Activated naive CD4-positive, alpha-beta T cell (primary cell): ENCODE measurements at places on chromosomes 3 and 15.

DNA sequence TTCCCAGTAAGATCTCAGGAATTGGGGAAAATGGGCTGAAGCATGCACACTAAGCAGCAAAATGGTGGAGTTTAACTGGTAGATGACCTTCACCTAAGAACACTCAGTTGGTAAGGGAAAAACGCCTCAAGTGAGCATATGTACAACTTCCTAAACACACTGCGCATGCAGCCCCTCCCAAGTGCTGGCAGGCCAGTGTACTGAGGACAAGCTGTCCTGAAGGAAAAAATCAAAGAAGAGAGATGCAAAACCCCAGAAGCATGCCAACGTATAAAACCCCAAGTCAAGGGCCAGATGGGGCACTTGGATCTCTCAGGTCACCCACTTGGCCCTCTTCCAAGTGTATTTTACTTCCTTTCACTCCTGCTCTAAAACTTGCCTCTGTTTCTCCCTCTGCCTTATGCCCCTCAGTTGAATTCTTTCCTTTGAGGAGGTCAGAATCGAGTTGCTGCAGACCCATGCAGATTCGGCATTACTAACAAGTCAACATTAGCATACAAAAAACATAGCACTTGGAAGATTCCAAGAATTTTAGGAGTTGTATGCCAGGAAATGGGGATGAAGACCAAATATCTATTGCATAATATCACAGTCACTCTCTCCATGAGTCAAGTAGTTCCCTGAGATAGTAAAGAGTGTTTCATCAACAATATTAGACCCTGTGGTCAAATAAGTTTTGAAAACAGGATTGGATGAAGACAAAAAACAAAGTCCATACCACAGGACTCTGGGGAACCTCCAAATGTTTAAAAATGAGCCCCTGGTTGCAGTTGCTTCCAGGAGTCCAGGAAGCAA is 10.8 kb upstream of the FYCO1 start:
- DNase-seq, result no peak

DNA sequence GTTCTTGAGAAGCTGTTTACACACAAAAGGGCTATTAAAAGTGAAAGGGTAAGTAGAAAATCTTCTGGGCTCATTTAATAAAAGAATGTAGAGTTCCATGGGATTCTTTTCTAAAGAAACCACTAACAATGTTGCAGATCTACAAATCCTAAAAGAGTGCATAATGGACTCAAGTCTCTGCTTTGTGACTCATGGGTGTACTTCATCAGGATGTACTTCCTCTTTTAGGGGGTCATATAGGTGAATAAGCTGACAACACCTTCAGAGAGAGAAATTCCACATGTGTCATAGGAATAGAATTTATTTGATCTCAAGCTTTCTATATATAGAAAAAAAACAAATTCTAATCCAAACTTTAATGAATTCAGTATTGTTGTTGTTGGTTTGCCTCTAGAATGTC is 355.5 kb downstream of the TIGIT start:
- DNase-seq, result no peak

DNA sequence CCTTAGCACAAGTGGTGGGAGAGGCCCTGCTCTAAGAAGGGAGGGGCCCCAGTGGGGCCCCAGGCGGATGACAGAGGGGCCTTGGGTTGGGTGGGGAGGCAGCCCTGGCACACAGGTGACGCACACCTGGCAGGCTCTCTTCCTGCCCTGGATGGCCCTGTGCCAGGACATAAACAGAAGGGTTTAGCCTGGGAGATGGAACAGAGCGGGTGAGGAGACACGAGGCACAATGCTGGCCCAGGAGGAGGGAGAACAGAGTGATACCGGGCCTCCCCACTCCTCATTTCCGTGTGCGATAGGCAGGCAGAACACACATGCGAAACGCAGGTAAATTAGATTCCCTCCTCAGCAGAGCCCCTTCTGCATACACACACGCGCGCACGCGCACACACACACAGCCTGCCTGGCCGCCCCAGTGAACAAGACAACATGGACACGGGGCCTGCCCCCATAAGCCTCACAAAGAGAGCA is 39.8 kb downstream of the IDH2 start:
- no peak for DNase-seq

DNA sequence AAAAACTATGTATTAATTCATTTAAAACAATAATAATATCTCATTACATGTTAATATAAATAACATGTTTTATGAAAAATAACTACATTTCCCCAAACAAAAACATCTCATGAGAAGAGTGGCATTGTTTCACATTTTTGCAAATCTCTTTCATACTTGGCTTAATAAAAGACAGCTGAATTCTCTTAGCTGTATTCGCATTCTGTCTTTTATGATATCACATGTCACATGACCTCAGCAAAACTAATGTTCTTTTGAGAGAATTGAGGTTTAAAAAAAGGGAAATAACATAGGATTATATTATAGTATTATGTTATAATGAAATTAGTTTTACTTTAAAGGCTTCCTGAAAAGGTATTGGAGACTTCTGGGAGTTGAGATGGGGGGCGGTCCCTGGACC is 48.4 kb upstream of the SPPL2A start:
- DNase-seq, result no peak

- no peak for DNase-seq
Measured at GRCh38 chr3:172562871-172563865, 39.9 kb upstream of the TNFSF10 start.

DNA sequence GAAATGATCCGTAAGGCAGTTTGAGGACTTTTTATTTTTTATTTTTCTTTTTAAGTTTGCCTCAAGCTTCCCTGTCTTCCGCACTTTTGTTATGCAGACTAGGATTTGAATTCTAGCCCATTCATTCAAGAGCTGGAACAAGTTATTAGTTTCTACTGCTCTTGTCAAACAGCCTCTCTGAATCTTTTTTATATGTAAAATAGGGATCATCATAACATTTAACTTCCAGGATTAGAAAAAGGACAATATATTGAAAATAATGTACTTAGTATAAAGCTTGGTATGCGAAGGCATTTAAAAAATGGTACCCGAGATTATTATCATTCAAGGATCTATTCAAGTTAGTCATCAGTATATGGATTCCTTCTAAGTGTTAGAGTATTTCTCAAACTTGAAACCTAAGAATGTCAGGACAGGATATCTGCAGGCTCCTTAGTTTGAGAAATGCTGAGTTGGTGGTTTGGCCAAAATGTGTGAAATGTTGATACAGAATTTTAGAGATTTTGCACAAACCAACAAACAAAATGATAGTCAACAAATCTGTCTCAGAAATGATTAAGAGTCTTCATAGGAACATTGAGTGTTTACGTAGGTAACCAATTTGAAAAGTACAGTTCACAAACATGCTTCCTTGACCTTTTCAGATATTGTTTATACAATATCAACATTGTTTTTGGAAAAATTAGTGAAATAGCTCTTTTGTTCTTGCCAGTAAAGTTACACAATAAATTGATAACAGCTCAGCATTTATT is 40.5 kb upstream of the IGSF10 start:
- no peak for DNase-seq

DNA sequence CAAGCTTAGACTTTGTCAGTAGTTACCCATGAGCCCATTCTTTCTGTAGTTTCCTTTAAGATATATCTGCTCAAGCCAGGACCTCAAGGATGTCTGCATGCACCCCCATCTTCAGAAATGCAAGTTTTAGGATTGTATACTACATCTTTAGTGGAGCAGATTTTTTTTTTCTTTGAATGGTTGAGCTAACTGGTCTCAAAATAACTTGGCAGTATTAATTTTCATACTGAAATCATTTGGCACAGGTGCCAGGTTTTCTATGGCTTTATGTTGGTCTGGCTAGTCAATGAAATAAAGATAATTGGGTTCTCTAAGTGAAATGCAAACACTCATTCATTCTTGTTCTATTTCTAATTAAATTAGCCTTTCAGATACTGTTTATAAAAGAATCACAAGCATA is 108.9 kb downstream of the ATG7 start:
- no peak for DNase-seq

DNA sequence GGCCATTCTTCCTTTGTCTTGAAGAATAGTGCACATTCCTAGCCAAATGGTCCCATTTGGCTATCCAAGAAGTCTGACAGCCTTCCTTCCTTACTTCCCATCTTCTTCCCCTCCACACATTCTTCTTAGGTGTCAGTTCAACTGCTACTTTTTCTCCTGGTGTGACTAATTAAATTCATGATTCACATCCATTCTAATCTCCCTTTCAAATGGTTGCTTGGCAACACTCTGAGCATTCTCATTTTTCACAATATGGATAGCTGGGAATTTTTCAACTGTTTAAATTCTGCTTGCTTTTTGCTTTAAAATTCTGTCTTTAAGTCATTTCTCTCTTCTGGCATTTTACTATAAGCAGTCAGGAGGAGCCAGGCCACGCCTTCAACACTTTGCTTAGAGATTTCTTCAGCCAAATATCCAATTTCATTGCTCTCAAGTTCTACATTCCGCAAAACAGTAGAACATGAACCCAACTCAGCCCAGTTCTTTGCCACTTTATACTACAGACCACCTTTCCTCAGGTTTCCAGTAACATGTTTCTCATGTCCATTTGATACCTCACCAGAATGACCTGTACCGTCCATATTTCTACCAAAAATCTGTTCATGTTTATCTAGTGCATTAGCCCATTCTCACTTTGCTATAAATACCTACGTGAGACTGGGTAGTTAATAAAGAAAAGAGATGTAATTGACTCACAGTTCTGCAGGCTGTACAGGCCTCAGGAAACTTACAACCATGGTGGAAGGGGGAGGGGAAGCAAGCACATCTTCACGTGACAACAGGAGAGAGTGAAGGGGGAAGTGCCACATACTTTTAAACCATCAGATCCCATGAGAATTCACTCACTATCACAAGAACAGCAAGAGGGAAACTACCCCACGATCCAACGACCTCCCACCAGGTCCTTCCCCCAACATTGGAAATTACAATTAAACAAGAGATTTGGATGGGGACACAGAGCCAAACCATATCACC is 31.9 kb upstream of the MCF2L2 start:
- no peak for DNase-seq

DNA sequence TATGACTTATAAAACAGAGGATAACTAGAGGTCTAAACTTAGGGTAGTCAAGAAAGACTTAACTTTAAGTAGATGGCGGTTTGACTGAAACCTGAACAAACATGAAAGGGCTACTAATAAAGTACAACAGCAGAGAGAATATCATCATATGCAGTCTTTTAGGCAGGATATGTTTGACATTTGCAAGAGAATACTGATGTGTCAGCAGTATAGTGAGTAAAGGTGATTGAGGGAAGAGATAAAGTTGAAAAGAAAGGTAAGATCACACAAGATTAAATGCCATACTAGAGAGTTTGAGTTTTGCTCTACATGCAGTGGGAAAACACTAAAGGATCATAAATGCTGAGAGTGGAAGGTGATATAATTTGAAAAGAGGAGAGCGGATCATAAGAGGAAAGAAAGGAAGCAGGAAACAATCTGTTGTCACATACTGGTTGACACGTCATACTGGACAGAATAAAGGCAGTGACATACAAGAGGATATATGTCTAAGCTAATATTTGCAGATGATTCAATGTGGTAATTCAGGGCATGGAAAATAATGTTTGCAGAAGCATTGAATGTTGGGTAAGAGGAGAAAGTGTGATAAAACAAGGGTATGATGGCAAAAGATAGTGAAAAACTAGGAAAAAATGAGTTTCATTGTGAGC is 223.0 kb downstream of the EPHA6 start:
- no peak for DNase-seq

DNA sequence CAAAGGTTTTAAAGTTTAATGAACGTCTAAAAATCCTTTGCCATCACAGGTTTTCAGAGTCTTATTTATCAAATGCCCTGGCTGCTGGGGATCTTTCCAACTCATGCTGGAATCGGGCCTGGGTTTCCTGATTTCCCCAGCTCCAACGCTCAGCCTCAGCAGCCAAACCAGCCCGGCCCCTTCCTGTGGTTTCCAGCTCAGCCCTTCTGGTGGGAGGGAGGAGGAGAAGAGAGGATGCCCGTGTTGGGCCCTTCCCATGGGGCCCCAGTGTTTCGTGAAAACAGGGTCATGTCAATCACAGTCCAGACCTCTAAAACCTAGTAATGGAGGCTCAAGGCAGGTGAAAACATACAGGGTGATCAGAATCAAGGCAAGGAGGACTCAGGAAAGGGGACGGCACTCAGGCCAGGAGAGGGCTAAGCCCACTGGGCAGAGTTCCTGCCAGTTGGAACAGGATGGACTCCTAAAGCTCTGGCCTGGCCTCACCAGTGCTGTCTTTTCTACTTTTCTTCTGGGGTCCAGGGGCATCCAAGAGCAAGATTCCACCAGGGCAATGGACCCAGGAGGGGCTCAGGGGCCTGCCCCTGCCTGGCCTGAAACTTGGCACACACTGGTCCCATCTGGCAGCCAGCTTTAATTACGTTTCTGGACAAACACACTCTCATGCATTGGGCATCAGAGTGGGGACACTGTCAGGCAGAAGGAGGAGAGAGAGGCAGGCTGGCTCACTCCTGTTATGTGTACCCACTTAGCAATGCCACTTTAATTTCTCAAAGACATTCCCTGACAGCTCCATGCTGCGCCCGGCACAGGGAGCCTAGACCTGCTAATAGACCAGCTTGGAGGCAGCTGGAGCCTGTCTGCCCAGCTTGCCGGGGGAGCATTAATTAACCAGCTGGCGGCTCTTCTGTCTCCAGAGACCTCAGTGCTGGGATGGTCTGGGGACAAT is 194.6 kb downstream of the FAM43A start:
- no peak for DNase-seq

GRCh38 chr3:105780107-105780506 is 88.7 kb downstream of the CBLB start:
- no peak for DNase-seq

DNA sequence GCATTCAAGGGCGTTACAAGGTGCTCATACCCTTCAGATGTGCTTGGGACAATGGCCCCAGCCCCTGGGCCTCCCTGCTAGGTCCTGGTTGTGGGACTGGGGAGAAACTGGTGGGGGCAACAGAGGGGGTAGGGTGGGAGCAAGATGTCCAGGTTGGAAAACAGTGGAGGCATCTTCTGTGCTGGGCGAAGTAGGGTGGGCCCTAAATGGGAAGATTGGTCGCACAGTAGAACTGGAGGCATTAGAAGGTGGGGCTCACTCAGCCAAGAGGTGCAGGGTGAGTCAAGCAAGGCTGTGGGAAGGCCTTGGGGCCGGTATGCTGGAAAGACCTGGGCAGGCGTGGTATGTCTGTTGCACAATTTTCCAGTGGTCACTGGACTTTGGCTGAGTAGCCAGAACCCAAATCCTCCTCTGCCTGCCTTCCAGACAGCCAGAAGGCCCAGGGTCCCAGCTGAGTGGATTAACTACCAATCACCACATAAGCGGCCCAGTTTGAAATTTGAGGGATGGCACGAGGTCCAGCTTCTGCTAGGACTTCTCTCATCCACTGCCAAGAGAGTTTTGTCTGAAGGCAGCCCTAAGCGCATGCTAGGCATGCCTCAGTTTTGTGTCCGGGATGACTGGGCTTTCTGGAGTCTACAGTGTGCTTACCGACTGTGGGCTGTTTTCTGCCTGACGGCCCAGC is 74.5 kb downstream of the LSM3 start:
- no peak for DNase-seq

- DNase-seq, result no peak
Measured at GRCh38 chr15:85941186-85941855, 138.3 kb upstream of the AGBL1 start.

- no peak for DNase-seq
Measured at GRCh38 chr15:67806536-67806935, 18.8 kb upstream of the SKOR1 start.
